ENCODE measurements at places on chromosomes 3 and 15. TPM values are rescaled to one million over a fixed set of nuclear protein-coding genes. Genes with fewer than 3 reads are reported as not detected.
A peak's percentile ranks its signal among the peaks of the same experiment; 100 is the strongest.

The ISG20 gene
- total RNA-seq: 2.5 TPM

The TIPARP gene
- 18.1 TPM for total RNA-seq

DNA sequence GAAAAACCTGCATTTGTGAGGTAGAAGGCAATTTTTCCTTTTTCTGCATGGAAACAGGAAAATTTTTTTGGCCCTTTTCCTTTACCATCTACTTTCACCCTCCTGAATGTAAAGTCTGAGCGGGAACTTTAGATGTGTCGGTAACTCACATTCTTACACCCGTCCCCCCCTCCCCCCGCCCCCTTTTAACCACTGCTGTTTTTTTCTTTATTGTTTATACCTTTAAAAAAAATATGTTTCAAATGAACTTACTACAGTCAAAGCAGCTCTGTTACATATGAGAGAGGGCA, 487 bp upstream of the HES1 start:
- H3K4me3 ChIP-seq: peak overlapping the region; percentile 92
- peak overlapping the region; percentile 99 for H3K27ac ChIP-seq
- no peaks in the 10 kb centered on the region for H3K27me3 ChIP-seq

GRCh38 chr15:99507504-99508310, 58.1 kb upstream of the MEF2A start:
- DNase-seq: peak; percentile 92
- no peaks in the 10 kb centered on the region for H3K27me3 ChIP-seq
- H3K36me3 ChIP-seq: no peaks in the 10 kb centered on the region

The ALCAM gene
- total RNA-seq: 0.42 TPM

DNA sequence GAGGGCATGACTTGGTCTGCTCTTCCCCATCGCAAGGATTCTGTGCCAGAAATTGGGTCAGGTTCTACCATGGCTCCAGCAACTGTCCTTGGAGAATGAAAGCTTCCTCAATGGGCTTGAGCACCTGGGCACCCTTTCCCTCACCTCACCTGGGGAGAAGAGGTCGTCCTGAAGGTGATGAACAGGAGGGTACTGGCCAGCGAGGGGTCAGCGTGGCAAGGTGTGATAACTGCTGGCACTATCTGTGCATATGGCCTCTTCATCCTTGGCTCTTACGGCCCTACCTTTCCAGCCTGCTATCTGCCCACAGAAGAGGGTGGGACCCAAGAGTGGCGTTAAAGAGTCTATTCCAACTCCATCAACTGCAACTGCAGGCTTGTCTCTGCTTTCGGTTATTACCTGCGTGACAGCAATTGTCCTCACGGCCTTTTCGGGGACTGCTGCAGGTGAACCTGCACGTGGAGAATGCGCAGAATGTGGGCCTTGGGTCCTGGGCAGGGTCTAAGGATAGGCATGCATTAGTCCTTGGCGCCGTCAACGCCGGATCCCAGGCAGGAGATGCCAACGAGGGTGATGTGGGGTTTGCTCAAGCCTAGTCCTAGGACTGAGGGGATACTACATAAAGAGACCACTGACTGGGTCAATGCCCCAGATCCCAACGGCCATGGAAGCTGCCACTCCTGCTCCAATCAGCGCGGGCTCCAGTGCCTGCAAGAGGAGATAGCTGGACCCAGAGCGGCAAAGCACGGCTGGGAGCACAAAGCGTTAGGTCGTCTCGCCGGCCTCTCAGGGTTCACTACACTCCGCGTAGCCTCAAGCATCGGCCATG, 625 bp upstream of the RBM15B start:
- no peaks in the 10 kb centered on the region for H3K27me3 ChIP-seq
- peak overlapping the region; percentile 90 for H3K27ac ChIP-seq
- H3K36me3 ChIP-seq: peaks cover 49% of the 10 kb centered on the region
- no peak for DNase-seq
- H3K4me1 ChIP-seq: peaks cover 52% of the 10 kb centered on the region
- peak overlapping the region; percentile 88 for H3K4me3 ChIP-seq

The TNFAIP8L3 gene
- 14.1 TPM for total RNA-seq

- DNase-seq: no peak
- peaks cover 43% of the 10 kb centered on the region for H3K4me1 ChIP-seq
- H3K4me3 ChIP-seq: no peak overlapping the region
- peak overlapping the region; percentile 82 for H3K27ac ChIP-seq
- H3K36me3 ChIP-seq: no peaks in the 10 kb centered on the region
These were observed 44.3 kb upstream of the ATP2B2 start for GRCh38 chr3:10549617-10550230.

The KIF15 gene
- total RNA-seq: 0.45 TPM

DNA sequence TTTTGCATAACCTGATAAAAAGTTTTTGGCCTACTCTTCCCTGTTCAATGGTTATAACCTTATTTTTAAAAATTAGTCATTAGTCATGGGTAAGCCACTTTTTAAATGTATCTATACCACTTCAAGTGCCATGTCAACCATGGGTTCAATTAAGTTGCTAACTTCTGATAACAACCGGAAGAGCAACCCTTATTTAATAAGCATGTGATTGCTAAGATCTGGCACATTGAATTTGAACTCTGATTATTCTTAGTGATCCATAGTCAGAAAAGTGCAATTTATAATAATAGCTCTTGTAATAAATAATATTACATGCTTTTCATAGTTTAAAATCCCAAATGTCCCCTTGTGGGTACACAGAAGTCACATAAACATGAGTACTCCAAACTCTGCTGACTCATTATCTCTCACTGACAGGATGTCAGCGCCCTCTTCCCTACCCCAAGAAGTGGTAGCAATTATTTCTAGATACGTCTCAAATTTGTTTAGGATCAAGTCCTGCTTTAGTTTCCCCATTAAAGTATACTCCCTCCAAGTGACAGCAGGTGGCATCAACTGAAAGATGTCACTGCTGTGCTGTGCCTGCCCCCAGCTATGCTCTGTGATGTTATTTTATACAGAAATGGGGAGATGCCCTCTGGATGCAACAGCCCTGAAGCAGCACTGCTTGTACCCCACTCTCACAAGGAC, 18.6 kb downstream of the SAMD7 start:
- no peaks in the 10 kb centered on the region for H3K36me3 ChIP-seq
- no peak overlapping the region for H3K27ac ChIP-seq
- H3K4me3 ChIP-seq: no peak overlapping the region
- no peaks in the 10 kb centered on the region for H3K27me3 ChIP-seq
- no peaks in the 10 kb centered on the region for H3K4me1 ChIP-seq

The ZBED2 gene
- not detected for total RNA-seq

DNA sequence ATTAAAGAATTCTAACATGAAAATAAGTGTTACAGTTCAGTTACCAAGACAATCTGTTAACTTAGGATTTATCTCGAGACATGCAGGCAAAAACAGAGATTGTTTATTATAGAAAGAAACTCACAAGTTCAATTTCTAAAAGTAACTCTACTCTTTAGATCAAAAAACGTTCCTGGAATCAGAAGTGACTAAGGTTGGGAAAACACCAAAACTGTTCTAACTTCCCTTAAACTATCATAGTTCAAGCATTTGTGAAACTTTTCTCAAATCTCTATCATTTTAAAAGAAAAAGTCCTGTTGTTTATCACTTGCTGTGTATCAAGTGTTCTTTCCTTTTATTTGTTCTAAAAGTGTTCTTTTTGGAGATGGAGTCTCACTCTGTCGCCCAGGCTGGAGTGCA, 8.7 kb downstream of the WDR82 start:
- H3K27me3 ChIP-seq: no peaks in the 10 kb centered on the region
- no peak for DNase-seq
- H3K27ac ChIP-seq: peak overlapping the region; percentile 51

The GOLGA8R gene
- total RNA-seq: 0.88 TPM

The IL17RD gene
- total RNA-seq: 0.86 TPM

GRCh38 chr15:62925875-62926274, 116.7 kb upstream of the TPM1 start:
- H3K27me3 ChIP-seq: no peaks in the 10 kb centered on the region
- H3K36me3 ChIP-seq: no peaks in the 10 kb centered on the region
- DNase-seq: no peak
- no peak overlapping the region for H3K4me3 ChIP-seq
- H3K27ac ChIP-seq: no peak overlapping the region

DNA sequence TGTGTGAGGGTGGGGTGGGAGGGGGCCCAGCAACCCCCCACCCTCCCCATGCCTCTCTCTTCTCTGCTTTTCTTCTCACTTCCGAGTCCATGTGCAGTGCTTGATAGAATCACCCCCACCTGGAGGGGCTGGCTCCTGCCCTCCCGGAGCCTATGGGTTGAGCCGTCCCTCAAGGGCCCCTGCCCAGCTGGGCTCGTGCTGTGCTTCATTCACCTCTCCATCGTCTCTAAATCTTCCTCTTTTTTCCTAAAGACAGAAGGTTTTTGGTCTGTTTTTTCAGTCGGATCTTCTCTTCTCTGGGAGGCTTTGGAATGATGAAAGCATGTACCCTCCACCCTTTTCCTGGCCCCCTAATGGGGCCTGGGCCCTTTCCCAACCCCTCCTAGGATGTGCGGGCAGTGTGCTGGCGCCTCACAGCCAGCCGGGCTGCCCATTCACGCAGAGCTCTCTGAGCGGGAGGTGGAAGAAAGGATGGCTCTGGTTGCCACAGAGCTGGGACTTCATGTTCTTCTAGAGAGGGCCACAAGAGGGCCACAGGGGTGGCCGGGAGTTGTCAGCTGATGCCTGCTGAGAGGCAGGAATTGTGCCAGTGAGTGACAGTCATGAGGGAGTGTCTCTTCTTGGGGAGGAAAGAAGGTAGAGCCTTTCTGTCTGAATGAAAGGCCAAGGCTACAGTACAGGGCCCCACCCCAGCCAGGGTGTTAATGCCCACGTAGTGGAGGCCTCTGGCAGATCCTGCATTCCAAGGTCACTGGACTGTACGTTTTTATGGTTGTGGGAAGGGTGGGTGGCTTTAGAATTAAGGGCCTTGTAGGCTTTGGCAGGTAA, 8.1 kb downstream of the FAM131A start:
- H3K27ac ChIP-seq: peak overlapping the region; percentile 56
- peak; percentile 91 for DNase-seq
- peaks cover 11% of the 10 kb centered on the region for H3K4me1 ChIP-seq
- H3K36me3 ChIP-seq: peaks cover 2% of the 10 kb centered on the region

The GHRL gene
- not detected for total RNA-seq

DNA sequence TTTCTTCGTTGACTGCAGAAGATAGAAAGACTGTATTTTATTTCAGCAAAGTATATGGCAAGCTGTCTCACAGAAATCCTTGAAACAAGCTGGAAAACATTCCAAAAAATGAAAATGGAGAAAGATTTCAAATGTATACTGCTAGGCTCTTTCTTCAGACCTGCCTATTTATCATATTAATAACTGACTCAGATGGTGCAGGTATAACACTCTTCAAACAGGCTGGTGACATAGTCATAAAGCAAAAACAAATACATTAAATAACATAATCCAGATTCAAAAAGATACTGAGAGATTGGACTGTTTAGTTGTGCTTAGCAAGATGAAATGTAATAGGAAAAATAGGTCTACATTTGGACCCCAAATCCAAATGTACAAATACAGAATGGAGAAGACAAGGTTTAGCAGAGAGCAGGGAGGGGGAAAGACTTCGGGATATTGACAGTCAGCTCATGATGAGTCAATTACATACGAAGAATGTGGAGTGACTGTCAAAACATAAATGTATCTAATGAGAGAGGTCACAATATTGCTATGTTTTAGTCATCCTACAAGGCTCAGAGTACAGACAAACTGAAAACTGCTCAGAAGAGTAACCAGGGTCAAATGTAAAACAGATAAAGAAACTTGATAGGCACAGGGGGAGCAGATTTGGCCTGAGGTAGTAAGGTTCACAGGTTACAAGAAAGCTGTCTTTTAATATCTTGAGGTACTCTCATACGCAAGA, 88.7 kb downstream of the DMXL2 start:
- no peaks in the 10 kb centered on the region for H3K36me3 ChIP-seq
- no peak for DNase-seq
- no peak overlapping the region for H3K4me3 ChIP-seq
- no peaks in the 10 kb centered on the region for H3K27me3 ChIP-seq

DNA sequence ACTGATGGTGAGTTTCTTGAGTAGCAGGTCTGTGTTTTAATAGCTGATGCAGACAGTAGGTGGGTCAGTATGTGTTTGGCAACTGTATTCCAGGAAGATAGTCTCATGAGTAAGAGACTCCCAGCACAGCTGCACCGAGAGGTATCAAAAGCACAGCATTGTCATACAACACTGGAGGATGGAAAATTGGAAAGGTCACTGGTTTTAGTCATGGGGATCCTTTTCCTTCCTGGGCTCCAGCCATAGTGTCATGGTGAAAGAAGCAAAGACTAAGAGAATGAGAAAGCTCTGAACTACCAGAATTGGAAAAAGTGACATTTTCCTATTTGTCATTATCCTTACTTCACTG, 61.5 kb downstream of the P3H2 start:
- no peak overlapping the region for H3K4me3 ChIP-seq
- DNase-seq: no peak
- no peaks in the 10 kb centered on the region for H3K36me3 ChIP-seq
- H3K27ac ChIP-seq: no peak overlapping the region
- H3K4me1 ChIP-seq: no peaks in the 10 kb centered on the region
- no peaks in the 10 kb centered on the region for H3K27me3 ChIP-seq

The GOLGA6B gene
- total RNA-seq: not detected

DNA sequence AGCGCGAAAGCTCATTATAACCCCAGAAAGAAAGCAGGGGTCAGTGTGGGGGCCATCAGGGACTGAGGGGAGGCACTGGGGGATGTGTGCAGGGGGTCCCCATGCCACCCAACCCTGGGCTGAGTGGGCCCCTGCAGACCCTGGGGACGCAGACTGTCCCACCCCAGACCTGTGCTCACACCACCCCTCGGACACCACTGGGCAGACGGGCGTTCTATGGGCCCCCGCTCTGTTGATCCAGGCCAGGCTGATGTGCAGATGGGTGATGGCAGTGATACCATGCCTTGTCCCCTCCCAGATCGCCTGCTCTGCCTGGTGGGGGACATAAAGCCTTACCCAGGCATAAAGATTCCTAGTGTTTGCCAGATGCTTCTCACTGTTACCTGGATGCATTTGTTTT, 259.7 kb upstream of the TLE3 start:
- no peaks in the 10 kb centered on the region for H3K4me1 ChIP-seq
- no peaks in the 10 kb centered on the region for H3K36me3 ChIP-seq
- H3K27me3 ChIP-seq: peaks cover 4% of the 10 kb centered on the region
- H3K27ac ChIP-seq: no peak overlapping the region
- DNase-seq: no peak
- H3K4me3 ChIP-seq: no peak overlapping the region

GRCh38 chr15:46386356-46386755, 751.5 kb downstream of the SQOR start:
- no peaks in the 10 kb centered on the region for H3K4me1 ChIP-seq
- H3K27me3 ChIP-seq: no peaks in the 10 kb centered on the region
- H3K4me3 ChIP-seq: no peak overlapping the region
- no peak overlapping the region for H3K27ac ChIP-seq
- no peak for DNase-seq

The DAPK2 gene
- total RNA-seq: 50.3 TPM

The TPRG1 gene
- total RNA-seq: 13.3 TPM

The NR2E3 gene
- not detected for total RNA-seq

All from psoas muscle (tissue), 8 donors.